ENCODE measurements at places on chromosomes 6 and 20.
A peak's percentile ranks its signal among the peaks of the same experiment; 100 is the strongest.

GRCh38 chr6:134813146-134813545 lies 136.8 kb downstream of the ALDH8A1 start:
- no peak for DNase-seq

DNA sequence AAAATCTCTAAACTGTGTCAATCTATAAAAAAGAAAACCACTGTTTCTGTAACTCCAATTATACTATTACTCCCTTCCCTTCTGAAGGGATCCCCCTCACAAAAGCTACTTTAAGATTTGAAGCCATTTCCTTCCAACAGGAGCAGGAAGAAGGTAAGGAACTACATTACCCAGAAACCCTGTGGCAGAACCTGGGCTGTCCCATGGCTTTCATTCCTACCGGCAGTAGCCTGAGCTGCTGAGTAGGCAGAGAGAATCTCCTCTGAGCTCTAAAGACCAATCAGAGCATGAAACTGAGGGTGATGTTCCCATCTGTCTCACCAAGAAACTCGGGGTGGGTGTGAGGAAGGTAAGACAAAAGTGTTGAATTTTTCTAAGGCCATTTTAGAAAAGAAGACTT lies 108.0 kb upstream of the LRFN2 start:
- DNase-seq = no peak

DNA sequence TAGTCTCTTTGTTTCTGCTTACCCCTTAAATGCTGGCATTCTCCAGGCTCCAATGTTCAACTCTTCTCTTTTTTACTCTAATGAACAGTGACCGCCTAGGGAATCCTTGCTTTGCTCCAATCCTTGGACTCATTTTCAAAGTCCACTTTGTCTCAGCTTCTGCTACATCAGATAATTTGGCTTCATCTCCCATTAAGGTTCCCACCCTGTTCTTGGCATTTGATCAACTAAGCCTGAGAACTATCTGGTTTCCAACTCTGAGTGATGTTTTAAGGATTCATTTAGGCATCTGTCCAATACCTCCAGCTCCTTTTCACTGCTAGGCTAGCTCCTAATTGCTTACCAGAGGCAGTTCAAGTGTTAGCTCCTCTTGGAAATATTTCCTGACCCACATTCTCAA lies 64.9 kb downstream of the ME1 start:
- DNase-seq = no peak

- DNase-seq = peak; percentile 87
Measured at GRCh38 chr6:108651340-108652227, 90.9 kb downstream of the FOXO3 start.

DNA sequence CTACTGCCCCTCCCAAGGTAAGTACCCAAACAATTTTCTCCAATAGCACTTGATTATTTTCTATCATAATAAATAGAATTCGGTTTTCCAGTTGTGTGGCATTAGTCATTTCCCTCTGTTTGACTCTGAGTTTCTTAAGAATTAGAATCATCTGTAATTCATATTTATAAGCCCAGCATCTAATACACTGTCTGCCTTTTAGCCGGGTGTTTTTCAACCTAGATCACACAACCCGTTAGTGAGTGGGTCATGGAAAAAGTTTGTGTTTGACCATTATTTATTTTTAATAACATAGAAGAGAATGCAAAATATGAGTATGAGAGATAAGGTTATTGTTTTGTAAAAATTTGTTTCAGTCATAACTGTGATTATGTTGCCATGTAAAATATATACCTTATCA lies 701.6 kb downstream of the RFPL4B start:
- no peak for DNase-seq

DNA sequence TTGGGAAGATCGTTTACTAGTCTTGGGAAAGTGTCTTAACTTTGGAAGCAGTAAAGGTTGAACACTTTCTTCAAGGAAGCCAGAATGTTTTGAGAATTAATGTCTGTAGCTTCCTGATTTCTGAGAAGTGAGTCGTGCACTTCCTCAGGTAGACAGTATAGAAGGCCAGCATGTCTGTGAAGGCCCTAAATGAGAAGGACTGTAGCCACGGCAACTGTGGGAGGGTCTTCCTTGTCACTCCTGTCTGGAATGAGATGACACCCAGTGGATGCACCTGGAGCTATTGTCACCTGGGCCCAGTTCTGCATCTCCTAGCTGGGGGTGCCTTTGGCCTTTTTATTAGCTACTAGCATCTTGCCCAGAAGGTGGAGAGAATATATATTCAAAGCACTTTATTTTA lies 8.8 kb downstream of the STX16 start:
- DNase-seq = no peak

- no peak for DNase-seq
Measured at GRCh38 chr20:41140226-41141133, 3.1 kb downstream of the PLCG1 start.

DNA sequence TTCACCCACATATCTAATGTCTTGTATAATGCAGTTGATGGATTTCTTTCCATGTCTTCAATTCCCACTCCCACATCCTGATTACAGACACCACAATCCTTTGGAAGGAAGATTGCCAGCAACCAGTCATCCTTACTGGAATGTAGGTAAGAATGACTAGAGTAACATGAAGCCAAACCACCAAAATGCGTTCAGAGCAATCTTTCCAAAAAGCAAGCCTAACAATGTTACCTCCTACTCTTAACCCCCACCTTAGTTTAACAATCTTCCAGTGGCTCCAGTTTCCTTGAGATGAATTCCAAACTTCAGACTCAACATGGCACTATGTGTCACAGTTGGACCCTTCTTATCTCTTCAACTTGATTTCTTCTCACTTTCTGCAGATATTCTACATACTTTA lies 685.6 kb downstream of the DOK5 start:
- peak; percentile 88 for DNase-seq

DNA sequence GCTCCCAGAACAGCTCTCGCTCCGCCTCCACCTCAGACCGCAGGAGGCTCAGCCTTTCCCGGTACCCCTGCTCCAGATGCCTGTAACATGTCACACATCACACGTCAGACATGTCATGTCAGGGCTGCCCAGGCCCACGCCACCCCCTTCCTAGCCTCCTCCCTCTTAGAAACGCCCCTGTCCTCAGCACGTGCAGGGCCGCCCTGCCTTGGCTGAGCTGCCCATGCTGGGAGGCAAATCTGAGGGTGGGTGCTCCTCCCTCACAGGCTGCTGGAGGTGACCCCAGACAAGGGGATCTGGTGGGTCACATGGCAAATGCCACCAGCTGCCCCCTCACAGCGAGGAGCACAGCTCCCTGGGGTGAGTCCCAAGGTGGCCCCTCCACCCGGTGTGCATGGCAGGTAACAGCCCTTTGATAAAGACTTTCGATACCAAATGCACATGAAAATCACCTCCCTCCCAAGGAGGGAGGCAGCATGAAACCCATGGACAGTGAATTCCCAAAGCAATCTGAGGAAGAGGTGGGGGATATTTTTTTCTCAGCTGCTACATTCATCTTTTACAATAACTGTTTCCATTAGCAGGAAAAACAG lies 84.1 kb downstream of the GINS1 start:
- DNase-seq = no peak

GRCh38 chr6:143110572-143110971 lies 49.9 kb downstream of the AIG1 start:
- DNase-seq = peak; percentile 57

- no peak for DNase-seq
Measured at GRCh38 chr6:42418724-42419123, 33.0 kb downstream of the TRERF1 start.

Data from HS-5 (cell line).